Keratinocyte (primary cell): ENCODE measurements at places on chromosomes 13 and 19.

DNA sequence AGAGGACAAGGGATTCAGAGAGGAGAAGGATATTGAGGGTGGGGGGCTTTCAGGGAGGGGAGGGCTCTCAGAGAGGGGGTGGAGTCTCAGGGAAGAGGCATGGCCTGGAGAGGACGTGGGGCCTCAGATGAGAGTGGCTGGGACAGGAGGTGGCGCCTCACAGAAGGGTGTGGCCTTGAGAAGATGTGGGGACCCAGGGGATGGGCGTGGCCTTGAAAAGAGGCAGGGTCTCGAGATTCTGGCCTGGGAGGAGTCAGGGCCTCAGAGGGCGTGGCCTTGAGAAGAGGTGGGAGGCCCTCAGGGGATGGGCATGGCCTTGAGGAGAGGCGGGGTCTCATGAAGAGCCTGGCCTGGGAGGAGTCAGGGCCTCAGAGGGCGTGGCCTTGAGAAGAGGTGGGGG is 23.7 kb upstream of the TNFSF14 start:
- no peak for DNase-seq

DNA sequence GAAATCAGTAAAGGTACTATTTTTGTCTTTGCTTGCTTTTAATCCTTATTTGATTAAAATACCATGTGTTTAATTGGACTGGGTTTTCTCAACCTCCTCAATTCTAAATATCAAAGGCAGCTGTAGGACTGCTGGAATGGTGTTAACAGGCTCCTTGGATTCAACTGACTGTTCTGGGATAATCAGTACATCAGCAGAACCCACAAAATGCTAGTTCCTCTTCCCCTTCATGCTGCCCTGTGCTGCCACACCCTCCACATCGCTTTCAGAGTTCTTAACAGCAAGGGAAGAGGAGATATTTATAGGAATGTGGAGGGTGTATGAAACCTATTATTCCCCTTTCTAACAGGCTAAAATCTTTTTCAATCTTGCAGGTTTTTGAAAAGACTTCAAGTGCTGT is 82.4 kb downstream of the KCTD12 start:
- DNase-seq: no peak

DNA sequence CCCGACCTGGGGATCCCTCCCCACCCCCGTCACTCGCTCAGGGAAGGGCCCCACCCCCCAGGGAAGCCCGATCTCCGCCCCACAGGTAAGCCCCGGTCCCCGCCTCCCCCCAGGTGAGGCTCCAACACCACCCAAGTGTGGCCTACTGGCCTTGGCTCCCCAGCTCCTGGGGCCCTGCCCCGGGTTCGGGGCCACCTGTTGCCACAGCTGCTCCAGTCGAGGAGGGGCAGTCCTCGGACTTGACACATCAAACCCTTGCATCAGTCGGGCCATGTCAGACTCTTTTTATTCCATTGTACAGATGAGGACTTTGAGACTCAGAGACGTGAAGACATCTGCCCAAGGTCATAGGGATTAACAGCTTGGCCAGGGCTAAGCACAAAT is 512 bp downstream of the CC2D1A start:
- DNase-seq: no peak

- DNase-seq: no peak
These were observed 25.7 kb upstream of the UBE2L5 start for GRCh38 chr13:30396434-30397075.

- DNase-seq: no peak
These were observed 11.6 kb upstream of the FPR3 start for GRCh38 chr19:51783372-51783771.

- no peak for DNase-seq
These were observed 7.7 kb upstream of the TMEM161A start for GRCh38 chr19:19145684-19146608.

- peak; percentile 95 for DNase-seq
These were observed at the start of gene SH2D3A for GRCh38 chr19:6767357-6768235. TSS of gene SH2D3A (minus strand) at chr19:6767435. CDS start at chr19:6763748, 3,687 bp downstream.

DNA sequence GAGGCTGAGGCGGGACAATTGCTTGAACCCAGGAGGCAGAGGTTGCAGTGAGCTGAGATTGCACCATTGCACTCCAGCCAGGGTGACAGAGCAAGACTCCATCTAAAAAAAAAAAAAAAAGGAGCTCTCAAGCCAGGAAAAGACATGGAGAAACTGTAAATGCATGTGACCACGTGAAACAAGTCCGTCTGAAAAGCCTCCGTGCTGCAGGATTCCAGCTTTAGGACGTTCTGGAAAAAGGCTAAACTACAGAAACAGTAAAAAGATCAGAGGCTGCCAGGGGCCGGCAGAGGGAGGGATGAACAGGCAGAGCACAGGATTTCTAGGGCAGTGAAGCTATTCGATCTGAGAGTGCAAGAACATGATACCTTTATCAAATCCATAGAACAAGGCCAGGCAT is 40.7 kb upstream of the NDUFS7 start:
- no peak for DNase-seq

DNA sequence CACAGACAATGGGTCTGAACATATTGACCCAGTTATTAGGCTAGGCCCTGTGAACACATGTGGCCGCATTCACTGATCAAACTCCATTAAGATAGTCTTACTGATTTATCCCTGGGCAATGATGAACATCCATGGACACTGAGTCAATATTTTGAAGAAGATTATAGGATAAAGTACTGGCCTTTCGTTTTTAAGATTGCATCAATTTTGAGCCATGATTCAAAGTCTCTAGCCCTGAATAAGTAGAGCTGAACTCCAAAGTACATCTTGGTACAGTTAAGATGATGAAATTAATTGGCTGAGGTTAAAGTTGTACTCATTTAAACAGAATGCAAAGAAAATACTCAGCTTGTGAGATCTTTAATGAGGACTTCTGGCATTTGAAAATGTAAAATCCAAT is 1581.9 kb downstream of the EFNB2 start:
- no peak for DNase-seq

DNA sequence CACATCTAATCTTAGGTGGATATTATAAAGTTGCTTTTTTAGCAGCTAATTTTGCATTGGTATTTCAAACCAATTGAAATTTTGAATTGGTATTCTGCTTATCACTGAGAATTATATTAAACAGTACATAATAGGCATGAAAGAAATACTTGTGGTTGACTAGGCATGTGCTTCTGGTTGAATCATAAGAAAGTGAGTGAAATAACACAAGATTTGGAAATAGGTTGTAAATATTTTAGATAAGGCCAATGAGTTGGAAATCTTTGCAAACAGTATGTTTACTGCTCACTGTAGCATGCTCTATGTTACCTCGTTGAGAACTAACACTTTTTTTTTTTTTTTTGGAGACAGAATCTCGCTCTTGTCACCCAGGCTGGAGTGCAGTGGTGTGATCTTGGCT is 66.8 kb upstream of the RFC3 start:
- no peak for DNase-seq

DNA sequence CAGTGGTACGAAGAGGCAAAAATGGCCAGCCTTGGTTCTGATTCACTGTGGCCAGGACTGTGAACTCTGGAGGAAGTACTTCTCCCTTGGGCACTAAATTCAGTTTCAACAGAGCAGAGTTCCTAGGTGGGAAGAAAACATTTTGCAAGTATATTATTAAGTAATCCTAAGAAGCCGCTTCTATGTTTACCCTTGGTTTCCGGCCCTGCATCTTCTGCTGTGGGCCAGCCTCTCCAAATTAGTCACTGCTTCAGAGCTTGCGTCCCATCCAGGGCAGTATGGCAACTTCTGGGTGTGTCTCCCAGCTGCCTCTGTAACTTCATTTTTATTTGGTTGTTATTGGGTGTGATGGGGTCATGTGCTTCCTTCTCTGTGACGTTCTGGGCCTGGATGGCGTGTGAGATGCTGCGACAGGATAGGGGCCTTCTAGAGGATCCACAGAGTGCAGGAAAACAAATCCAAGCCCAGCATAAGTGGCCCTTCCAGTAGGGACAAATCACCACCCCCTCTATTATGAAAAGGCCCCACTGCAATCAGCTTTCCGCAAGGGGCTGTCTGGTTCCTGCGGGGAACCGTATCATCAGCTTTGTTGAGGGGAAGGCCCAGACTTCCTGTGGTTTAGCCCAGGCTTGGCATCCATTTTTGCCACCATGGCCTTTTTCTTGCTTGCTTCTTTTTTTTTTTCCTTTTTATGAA is 55.1 kb upstream of the C1QTNF9 start:
- DNase-seq: no peak

GRCh38 chr13:50757008-50757407 is 86.5 kb downstream of the DLEU7 start:
- DNase-seq: no peak

DNA sequence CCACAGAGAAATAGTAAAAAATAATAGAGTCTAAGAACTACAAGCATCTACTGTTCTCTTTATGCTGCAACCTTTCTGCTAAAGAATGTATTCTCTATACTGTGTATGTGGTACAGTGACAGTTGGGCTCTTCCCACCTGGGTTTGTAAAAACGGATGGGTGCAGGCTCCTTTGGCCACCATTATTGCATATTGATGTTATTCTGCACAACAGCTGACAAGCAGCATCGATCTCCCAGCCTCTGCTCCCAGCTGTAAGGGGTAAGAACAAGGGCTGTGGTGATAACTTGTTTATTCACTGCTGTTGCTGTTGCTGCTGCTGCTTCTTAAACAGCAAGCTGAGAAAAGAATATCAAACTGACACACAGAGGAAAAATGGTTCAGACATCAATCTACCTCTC is 56.1 kb downstream of the KCNRG start:
- no peak for DNase-seq

GRCh38 chr13:76958841-76959432 is 10.6 kb downstream of the ACOD1 start:
- DNase-seq: no peak

GRCh38 chr13:24700539-24700938 is 20.3 kb downstream of the ATP12A start:
- no peak for DNase-seq

DNA sequence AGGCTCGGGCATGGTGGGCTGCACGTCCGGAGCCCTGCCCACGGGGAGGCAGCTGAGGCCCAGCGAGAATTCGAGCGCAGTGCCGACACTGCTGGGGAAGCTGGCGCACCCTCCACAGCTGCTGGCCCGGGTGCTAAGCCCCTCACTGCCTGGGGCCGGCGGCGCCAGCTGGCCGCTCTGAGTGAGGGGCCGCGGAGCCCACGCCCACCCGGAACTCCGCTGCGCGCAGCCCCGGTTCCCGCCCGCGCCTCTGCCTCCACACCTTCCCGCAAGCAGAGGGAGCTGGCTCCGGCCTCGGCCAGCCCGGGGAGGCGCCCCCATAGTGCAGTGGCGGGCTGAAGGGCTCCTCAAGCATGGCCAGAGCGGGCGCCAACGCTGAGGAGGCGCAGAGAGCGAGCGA is 2080.4 kb downstream of the PCDH9 start:
- no peak for DNase-seq

- no peak for DNase-seq
These were observed at the start of gene ZNF98 for GRCh38 chr19:22422211-22422610. TSS of gene ZNF98 (minus strand) at chr19:22422346. CDS start at chr19:22422224, 122 bp downstream.

DNA sequence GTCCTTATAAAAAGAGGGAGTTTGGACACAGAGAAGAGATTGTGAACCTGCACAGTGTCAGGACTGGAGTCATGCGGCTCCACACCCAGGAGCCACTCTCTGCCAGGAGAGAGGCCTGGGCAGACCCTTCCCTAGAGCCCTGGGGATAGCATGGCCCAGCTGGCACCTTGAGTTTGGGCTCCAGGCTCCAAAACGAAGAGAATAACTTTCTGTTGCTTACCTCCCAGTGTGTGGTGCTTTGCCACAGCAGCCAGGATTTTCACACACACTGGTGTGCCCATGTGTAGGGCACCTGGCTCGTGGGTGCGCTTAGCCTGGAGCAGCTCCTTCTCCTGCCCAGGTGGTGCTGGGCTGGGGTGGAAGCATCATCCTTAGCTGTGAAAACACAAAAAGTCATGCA is 344.3 kb downstream of the TEX29 start:
- no peak for DNase-seq

DNA sequence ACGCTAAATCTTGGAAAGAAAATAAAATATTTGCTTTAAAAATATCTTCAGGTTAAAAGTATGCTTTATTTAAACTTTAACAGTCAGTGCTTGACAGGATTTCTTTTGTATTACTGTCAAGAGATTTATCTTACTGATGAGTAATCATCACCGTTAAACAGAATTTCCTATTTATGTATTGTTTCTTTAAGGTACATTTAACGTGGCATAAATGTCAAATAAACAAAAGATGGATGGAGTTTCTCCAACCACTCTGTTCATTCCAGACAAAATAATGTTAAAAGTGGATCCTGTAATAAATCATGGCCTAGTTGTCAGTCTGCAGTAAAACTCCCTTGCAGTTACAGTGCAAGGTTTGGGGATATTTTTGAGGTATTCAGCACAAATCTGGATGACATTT is 298.3 kb downstream of the DIAPH3 start:
- no peak for DNase-seq

DNA sequence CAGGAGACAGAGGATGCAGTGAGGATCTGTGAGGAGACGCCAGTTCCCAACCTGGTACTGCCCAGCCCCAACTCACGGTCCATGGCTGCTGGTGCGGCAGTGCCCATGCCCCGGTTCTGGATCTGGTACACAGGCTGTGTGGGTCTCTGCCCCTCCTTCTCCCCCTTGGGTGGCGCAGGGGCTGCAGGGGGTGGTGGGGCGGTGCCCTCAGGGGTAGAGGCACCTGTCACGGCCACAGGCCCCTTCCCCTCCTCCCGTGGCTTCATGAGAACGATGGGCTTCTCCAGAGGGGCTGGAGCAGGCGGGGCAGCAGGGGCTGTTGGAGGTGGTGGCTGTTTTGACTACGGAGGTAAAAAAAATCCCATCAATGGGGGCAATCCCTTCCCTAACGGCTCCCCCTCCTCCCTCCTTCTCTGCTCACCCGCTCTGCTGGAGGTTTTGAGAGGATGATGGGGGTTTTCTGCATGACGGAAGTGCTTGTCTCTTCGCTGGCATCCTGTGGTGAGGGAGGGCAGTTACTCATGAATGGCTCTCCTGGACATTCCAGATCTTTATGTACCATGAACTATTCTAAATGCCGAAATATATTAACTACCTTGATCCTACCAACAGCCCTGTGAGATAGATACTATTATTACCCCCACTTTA is 7.1 kb downstream of the SMG9 start:
- no peak for DNase-seq

- no peak for DNase-seq
These were observed 27.5 kb downstream of the TINCR start for GRCh38 chr19:5540208-5540607.

- DNase-seq: no peak
These were observed 53.1 kb downstream of the FOXO1 start for GRCh38 chr13:40613192-40613818.

DNA sequence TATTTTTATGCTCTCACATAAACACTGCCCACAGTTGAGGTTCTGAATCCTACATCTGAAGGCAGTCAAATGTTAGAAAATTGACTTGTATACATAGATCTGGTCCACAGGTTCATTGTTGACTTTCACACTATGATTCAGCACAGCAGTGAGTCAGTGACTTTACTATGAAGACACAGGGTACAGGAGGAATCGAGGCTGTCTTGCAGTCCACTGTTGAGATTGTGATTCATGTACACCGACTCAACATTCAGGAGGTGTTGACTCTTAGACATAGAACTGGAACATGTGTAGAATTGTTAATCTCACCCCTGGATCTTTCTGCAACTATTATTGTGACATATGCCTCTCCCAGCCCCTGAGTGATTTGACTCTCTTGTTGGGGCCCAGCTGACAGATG is 74.3 kb upstream of the ZNF43 start:
- DNase-seq: no peak

GRCh38 chr19:32902448-32902847 is 32.9 kb upstream of the SLC7A9 start:
- no peak for DNase-seq
